H4 (cell line): ENCODE measurements at places on chromosomes 5 and 9. TPM values are rescaled to one million over a fixed set of nuclear protein-coding genes. Genes with fewer than 3 reads are reported as not detected.

GRCh38 chr5:169099801-169100734 lies 200.9 kb downstream of the SLIT3 start:
- DNase-seq = peak; percentile 27

DNA sequence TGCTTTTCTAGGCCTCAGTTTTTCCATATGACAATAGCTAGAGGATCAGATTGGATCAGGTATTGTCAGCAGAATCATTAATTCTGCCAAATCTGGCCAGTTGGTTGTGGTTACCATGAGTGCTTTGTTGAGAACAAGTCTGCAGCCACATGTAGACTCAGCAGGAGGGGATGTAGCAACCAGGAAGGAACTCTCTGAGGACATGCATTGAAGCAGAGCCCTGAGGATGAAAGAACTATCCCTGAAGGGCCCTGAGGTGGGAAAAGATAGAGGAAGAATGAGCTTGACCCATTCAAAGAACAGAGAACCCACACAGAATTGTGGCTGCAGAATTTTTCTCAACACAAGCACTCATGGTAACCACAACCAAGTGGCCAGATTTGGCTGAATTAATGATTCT lies 60.1 kb upstream of the AFAP1L1 start:
- peak; percentile 82 for DNase-seq

DNA sequence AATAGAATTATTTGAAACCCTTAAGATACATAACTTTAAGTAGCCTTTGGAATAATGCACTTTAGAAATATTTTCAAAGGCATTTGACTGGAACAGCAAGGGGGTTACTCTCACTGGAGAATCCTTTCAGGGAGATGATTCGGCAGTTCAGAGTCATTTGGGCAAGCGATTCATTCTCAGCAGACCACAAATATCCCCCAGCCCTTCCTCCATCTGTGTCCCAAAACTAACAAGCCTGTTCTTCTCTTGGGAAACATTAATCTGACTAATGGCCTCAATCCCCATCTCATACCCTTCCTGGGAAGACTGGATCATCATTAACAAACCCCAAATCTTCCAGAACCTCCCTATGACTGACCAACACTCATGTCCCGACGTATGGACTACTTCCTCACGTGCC lies 65.8 kb upstream of the S1PR3 start:
- no peak for DNase-seq

- DNase-seq = no peak
Observed at GRCh38 chr5:180487556-180487955, 6.6 kb upstream of the CNOT6 start.

GRCh38 chr5:36491856-36492255 lies 114.5 kb upstream of the SLC1A3 start:
- DNase-seq = no peak

- peak; percentile 59 for DNase-seq
Observed at GRCh38 chr9:83027153-83027891, 35.6 kb downstream of the RASEF start.

GRCh38 chr9:136774416-136775045 lies 10.2 kb upstream of the LCN15 start:
- DNase-seq = no peak

DNA sequence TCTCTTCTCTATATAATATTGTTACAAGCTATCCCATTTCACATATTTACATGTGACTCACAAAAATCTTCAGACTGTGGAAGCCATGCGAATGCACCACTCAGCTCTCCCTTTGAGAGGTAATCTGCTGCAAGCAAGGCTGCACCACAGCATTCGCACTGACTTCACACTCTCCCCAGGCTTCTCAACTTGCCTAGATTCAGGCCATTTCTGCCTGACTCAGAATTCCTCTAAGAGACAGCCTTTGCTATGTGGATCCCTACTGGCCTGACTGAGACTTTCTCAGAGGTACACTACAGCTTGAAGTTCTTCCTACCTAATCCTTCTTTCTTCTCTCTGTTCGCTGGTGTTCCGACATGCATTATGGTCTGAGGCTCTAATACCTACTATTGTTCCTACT lies 21.1 kb upstream of the DMRTA1 start:
- no peak for DNase-seq

- DNase-seq = no peak
Observed at GRCh38 chr5:134642931-134643530, 5.6 kb upstream of the SEC24A start.

- DNase-seq = no peak
Observed at GRCh38 chr5:153896701-153897100, 142.0 kb downstream of the FAM114A2 start.

- no peak for DNase-seq
Observed at GRCh38 chr5:169173372-169173771, 127.6 kb downstream of the SLIT3 start.

GRCh38 chr9:34490760-34491159 lies 32.0 kb downstream of the ENHO start:
- no peak for DNase-seq

GRCh38 chr9:91664663-91665062 lies 241.0 kb upstream of the NFIL3 start:
- no peak for DNase-seq

- peak; percentile 46 for DNase-seq
Observed at GRCh38 chr9:89593727-89594427, 10.9 kb upstream of the GADD45G start.

- DNase-seq = peak; percentile 67
Observed at GRCh38 chr5:168076561-168076991, 214.9 kb upstream of the WWC1 start.

Gene SPTLC1
- 92.3 and 94.6 TPM in 2 replicates for total RNA-seq

Gene CCL27
- not detected in 2 replicates for total RNA-seq

Gene TYRP1
- total RNA-seq = 3.8 and 5.9 TPM in 2 replicates

Gene COMMD10
- 124 and 137 TPM in 2 replicates for total RNA-seq

Gene IFNA21
- total RNA-seq = 0.15 TPM in 1 of 2 replicates, not detected in the other

Gene FLT4
- 0.04 TPM in 1 of 2 replicates, not detected in the other for total RNA-seq

Gene PCDHGA5
- total RNA-seq = 0.49 and 0.50 TPM in 2 replicates

Gene COQ4
- total RNA-seq = 39.6 and 46.3 TPM in 2 replicates
